AG04449 (cell line): ENCODE measurements at places on chromosomes 7 and 10.

DNA sequence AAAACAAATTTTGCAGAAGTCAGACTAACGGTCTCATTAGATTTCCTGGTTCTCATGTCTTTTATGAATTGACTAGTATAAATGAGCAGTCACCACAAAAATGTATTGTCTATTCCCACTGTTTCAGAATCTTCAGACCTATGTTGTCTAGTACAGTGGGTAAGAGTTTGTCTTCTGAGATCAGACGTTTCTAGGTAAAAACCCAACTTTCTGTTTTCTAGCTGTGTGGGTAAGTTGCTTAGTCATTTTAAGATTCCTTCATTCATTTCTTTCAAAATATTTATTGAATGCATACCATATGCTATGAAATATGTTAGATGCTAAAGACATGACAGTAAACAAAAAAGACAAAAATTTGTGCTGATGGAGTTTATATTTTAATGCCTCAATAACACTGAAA, 156.3 kb downstream of the POLR1F start:
- DNase-seq: no peak

DNA sequence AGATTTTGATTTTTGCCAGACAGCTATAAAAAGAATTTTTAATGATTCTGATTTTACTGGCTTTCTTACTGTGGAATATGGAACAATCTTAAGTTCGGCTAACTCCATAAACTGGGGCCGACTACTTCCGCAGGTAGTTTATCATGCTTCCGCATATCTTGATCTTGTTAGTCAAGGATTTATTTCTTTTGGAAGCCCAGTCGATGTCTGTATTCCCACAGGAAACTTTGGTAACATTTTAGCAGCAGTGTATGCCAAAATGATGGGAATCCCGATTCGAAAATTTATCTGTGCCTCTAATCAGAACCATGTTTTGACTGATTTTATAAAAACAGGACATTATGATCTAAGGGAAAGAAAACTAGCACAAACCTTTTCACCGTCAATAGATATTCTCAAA, 8.1 kb downstream of the THNSL1 start:
- DNase-seq: no peak

DNA sequence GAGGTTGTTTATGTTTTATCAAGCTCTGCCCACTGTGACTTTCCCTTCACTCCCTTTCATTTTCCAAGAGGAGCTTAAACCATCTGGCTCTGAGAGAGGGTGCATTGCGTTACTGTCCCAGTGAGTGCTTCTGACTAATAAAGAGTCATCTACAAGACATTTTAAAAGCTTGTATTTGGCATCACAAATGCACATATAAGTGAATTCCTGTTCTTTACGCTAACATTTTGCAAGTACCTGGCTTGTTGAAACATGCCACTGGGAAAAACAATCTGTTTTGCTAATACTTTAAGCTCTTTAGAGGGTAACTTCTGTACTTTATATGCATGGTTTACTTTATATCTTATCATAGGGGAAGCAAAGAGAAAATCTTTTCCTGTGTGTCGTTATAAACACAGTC, 534.6 kb upstream of the POM121L12 start:
- DNase-seq: no peak

DNA sequence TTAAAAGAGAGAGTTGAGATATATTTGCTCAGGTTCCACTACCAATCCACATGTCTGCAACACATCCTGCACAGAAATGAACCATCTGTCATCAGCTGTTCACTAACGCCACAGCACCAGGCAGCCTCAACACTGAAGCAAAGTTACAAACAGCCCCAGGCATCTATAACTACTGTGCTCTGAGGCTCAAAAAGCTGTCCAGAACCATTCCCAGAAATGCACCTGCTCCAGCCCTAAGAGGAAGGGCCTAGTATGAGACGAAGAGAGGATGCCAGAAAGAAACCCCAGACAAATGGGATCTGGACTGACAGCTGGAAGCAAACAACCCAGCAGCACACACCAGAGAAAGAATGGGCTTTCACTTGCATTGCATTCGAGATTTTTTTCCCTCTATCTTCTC, 159.3 kb downstream of the ELMO1 start:
- no peak for DNase-seq

DNA sequence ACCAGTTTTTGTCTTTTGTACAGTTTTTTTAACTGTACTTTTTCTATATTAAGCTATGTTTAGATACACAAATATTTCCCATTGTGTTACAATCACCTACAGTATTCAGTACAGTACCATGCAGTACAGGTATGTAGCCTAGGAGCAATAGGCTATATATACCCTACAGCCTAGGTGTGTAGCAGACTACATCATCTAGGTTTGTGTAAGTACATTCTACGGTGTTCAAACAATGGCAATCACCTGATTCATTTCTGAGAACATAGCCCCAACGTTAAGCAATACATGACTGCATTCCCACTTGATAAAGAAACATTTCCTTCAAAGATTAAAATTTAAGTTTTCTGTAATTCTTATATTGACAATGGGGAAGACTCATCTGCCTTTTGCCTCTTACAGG, 89.4 kb downstream of the TRIL start:
- DNase-seq: no peak

- DNase-seq: no peak
Measured at GRCh38 chr10:132460691-132461090, 63.7 kb downstream of the PWWP2B start.

GRCh38 chr7:87312215-87312865, 33.1 kb upstream of the CROT start:
- DNase-seq: peak; percentile 17

GRCh38 chr7:37974711-37975110, 54.3 kb downstream of the EPDR1 start:
- no peak for DNase-seq

DNA sequence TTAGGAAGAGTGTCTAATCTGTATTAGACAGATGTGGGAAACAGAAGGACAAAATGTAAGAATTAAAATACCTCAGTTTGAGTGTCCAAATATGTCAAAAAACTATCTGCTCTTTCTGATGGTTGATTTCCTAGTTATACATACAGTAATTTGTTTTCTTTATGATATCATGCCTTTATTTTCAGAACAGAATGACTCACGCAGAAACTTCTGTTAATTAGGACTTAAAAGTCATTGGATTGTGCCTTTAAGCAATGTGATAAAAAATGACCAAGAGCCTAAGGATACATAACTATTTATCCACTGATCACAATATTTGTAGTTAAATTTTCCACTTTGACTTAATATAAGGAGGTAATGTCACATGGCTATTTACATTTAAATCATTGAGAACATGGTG, 206.7 kb upstream of the PTPRZ1 start:
- no peak for DNase-seq

GRCh38 chr10:24944512-24945255, 7.7 kb downstream of the PRTFDC1 start:
- DNase-seq: no peak

- DNase-seq: no peak
Measured at GRCh38 chr7:148722340-148723165, 23.9 kb downstream of the CUL1 start.

DNA sequence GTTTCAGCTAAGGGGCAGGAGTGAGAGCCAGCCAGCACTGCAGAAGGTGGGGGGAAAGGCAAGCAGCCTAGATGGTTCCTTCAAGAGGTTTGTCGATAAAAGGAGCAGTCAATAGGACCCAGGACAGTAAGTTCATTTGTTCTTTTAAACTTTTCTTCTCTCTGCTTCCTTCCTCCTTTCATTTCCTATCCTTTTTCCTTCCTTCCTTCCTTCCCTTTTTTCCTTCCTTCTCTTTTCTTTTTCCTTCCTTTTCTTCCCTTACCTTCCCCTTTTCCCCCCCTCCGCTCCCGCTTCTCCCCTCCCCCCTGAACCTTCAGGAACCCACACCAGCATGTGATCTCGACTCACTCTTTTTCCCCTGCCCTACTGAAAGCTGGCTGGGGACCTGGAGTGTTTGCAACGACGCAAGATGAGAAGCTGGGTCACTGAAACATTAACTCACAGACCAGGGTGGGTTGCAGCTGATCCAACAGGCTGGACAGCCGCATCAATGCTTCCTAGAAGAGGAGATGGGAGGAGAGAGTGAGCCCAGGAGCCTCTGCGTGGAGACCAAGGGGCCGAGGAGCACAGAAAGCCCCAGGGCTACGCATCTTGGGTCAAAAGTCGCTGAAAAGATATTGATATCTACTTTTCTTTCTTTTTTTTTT, 103.4 kb upstream of the SDK1 start:
- no peak for DNase-seq

DNA sequence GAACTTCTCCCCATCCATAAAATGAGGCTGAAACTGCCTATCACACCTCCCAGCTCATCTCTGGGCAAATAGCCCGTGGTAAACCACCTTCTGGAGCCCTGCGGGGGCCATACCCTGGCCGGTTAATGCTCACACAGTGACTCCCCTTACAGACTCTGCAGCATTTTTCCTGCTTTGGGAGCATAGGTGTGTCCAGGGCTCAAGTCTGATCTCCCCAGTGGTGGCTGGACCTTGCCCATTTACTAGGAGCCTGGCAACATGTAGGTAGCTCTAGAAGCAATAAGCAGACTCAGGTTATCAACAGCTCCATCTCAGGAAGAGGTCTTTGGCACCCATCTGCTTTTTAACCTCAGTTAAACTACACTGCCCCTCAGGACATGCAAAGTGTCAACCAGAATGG, 5.5 kb upstream of the CDHR1 start:
- no peak for DNase-seq

DNA sequence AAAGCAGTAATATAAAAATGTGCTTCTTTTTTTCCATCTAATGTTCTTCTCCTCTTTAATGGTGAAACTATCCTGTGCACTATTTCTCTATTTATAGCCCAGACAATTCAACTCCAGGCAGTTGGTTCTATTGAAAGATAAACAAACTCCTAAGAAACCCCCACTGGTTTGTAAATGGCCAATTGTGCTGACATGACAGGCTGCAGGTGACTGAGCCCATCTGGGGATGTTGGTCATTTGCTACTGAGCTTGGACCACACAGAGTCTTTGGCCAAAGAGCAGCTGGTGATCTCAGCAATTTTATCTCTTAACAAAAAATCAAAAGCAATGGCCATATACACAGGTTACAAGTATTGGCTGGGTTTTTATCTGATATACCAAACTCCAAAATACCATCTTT, 631.8 kb upstream of the CELF2 start:
- DNase-seq: no peak

- DNase-seq: no peak
Measured at GRCh38 chr10:110498087-110498981, 627 bp downstream of the DUSP5 start.

GRCh38 chr7:20298486-20298901, 32.2 kb upstream of the ITGB8 start:
- DNase-seq: no peak

GRCh38 chr10:123967626-123968243, 76.1 kb upstream of the CPXM2 start:
- DNase-seq: no peak

- DNase-seq: no peak
Measured at GRCh38 chr7:96219378-96220130, 102.3 kb downstream of the SLC25A13 start.

DNA sequence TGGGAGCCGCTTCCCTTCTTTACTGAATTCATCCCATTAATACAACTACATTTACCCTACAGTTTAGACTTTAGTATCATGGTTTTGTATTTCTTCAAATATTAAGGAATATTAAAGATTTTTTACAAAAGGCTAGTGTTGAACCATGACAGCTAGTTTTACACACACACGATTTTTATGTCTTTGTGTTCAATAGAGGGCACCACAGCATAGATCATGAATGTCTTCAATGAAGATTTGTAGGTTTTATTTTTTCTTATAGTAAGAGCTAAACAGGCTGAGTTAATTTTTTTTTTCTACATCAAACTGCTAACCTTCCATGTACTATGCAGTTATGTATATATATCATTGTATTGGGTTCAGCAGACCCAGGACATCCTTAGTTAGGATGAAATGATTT, 76.9 kb downstream of the SNX10 start:
- DNase-seq: no peak

- no peak for DNase-seq
Measured at GRCh38 chr7:151212626-151213025, 2.3 kb upstream of the H2BK1 start.

GRCh38 chr10:61616611-61617010, 46.1 kb upstream of the CABCOCO1 start:
- DNase-seq: no peak

DNA sequence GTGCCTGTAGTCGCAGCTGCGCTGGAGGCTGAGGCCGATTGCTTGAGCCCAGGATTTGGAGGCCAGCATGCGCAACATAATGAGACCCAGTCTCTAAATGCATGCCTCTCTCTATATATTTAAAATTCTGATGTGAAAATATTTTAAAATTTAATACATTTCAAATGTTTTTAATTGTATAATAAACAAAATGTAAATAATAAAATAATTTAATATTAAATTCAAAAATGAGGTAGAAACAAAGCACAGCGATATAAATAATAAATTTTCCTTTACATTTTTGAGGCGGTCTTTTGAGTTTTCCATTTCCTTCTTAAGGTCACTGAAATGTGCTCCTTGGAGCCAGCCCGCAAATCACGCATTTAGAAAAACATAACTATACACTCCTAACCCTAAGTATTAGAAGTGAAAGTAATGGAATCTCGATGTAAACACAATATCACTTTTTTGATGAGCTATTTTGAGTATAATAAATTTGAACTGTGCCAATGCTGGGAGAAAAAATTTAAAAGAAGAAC, 523 bp upstream of the CDK1 start:
- no peak for DNase-seq

DNA sequence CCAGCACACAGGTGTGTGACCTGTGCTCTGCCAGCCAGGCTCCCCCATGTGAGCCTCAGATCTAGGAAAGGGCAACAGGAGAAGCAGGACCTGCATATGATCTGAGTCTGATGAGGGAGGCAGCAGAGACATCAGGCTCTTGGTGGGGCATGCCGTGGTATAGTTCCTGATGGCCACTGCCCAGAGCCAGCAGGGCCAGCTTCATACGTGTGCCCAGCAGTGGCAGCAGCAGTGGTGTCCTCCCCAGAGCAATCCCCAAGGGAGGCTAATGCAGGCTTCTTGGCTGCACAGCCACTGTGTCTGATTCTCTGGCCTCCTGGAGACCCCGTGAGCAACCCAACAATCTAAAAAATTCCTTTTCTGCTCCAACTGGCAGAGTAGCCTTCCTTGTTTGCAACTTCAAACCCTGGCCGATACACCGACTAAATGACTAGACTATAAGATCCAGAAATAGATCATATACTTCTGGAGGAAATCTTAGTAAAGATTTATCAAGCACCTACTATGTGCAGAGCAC, 230.6 kb upstream of the ZMIZ1 start:
- no peak for DNase-seq

- DNase-seq: no peak
Measured at GRCh38 chr10:119090968-119091367, 10.4 kb upstream of the EIF3A start.

DNA sequence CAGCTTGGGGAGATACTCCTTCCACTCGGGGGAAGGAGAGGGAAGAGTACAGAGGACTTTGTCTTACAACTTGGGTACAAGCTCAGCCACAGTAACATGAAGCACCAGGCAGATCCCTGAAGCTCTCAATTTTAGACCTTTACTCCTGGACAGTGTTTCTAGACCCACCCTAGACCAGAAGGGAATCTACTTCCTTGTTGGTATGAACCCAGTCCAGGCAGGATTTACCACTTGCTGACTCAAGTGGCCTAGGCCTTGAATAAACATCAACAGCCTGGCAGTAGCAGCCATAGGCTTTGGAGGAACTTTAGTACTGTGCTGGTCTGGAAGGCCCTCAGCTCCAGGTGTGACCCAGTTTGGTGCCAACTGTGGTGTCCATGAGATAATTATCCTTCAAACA, 173.1 kb downstream of the ADRA2A start:
- DNase-seq: no peak
